ENCODE measurements at places on chromosomes 3 and 15.

DNA sequence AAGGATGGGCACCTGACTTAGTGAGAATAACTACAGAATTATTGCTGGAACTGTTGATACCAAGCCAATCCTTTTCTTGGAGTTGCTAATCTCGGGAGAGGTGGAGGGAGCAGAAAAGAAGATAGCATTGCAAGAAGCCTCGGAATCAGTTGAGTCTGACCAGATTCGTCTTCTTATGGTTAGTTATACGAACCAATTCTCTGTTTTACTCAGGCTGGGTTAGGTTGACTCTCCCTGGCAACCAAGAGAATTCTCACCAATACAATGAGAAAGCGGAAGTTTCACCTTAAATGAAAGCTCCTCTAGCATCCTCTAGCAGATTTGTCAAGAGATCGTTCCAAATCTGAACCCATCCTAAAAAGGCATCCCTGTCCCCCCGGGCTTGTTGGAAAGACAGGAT lies 43.5 kb upstream of the UBE2E1 start:
- no peak for DNase-seq

DNA sequence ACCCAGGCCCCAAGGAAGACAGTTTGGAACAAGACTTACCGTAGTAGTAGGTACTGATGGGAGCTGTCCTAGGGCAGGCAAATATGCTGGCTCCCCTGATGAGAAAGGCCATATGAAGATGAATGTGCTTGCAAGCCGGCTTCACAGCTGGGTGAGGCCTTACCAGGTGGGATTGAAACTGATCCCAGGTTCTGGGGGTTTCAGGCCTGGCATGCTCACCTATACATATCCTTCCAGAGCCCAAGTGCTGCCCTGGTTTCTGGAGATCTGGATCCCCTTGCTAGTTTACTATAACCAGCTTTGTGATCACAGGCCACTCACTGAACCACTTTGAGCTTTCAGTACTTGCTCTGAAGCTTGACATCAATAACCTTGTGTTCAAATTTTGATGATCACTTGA lies 274.3 kb downstream of the EPHB1 start:
- no peak for DNase-seq

DNA sequence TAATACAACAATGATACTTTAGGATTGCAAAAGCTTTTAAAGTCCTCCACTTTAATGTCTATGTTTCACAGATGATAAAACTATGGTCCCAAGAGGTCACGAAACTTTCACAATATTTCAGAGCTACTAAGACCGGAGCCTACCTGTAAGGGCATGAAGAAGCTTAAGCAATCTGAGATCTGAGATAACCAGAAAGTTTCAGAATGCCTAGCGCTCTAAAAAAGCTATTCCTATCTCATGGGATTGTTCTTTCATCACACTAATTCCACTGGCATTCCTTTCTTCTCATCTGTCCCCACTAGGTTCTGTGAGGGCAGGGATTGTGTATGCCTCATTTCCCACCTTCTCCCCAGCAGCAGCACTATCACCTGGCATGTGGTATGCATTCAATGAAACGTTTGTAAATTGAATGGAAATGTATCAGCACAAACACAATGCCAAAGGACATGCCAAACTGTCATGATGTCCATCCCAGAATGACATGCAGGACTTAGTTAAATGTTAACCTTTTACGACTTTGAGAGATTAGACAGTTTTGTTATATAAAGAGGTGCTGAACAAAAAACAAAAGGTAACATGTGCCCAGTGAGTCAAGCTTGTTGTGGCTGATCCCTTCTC lies 104.7 kb upstream of the NR2F2 start:
- no peak for DNase-seq

DNA sequence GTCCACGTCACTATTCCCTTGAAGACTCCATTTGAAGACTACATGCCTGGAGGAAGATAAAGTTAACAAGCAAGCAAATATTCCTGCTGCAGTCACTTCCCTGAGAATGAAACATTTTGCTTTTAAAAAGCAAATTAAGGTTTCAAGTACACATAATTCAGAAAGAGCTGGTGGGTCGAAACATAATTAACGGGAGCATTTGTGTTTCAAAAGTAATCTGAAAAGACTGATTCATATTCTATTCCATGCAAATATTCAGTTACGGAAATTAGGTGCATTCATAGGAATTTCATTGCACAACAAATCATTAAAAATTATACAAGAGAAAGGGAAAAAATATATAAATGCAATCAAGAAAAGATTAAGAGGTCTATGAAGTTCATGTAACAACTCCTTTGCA lies 260.9 kb downstream of the NEK10 start:
- DNase-seq = no peak

- DNase-seq = no peak
Observed at GRCh38 chr3:182239316-182239715, 527.6 kb downstream of the SOX2 start.

GRCh38 chr3:196408565-196409300 lies 23.5 kb downstream of the UBXN7 start:
- no peak for DNase-seq

- no peak for DNase-seq
Observed at GRCh38 chr15:79620112-79620857, 188.1 kb downstream of the MINAR1 start.
